ENCODE measurements at places on chromosomes 12 and 14. TPM values are rescaled to one million over a fixed set of nuclear protein-coding genes. Genes with fewer than 3 reads are reported as not detected.

NID2 gene
- total RNA-seq = 0.30 TPM

CCDC92 gene
- 28.8 TPM for total RNA-seq

OR10P1 gene
- total RNA-seq = not detected

TMPRSS12 gene
- not detected for total RNA-seq

TPH2 gene
- not detected for total RNA-seq

CCDC38 gene
- not detected for total RNA-seq

DENR gene
- total RNA-seq = 53.9 TPM

RPGRIP1 gene
- not detected for total RNA-seq

TPPP2 gene
- total RNA-seq = not detected

TMEM117 gene
- 0.77 TPM for total RNA-seq

GNS gene
- 25.3 TPM for total RNA-seq

GLIPR1L2 gene
- 0.30 TPM for total RNA-seq

GARIN6 gene
- total RNA-seq = not detected

VRTN gene
- total RNA-seq = not detected

LRRC10 gene
- not detected for total RNA-seq

FANCM gene
- 16.5 TPM for total RNA-seq

PTCSC3 gene
- total RNA-seq = not detected

JPH4 gene
- total RNA-seq = not detected

PLCZ1 gene
- not detected for total RNA-seq

RNASE2 gene
- total RNA-seq = not detected

RGS6 gene
- 1.4 TPM for total RNA-seq

PLXNC1 gene
- 29.7 TPM for total RNA-seq

PLEK2 gene
- 1.1 TPM for total RNA-seq

RNF212B gene
- not detected for total RNA-seq

GLI1 gene
- total RNA-seq = 0.94 TPM

COCH gene
- 0.33 TPM for total RNA-seq

SLC25A21 gene
- total RNA-seq = not detected

LRRK2 gene
- total RNA-seq = 0.02 TPM

ESR2 gene
- not detected for total RNA-seq

COQ10A gene
- 15.3 TPM for total RNA-seq

PARPBP gene
- 26.6 TPM for total RNA-seq

NTF3 gene
- not detected for total RNA-seq

IGF1 gene
- total RNA-seq = 0.10 TPM

SELPLG gene
- total RNA-seq = 207 TPM

CLEC4A gene
- not detected for total RNA-seq

BICDL1 gene
- total RNA-seq = 51.2 TPM

AGAP2 gene
- total RNA-seq = 73.3 TPM

NFATC4 gene
- total RNA-seq = not detected

TRHDE gene
- not detected for total RNA-seq

PPP1R3E gene
- total RNA-seq = 49.2 TPM

IFNG-AS1 gene
- total RNA-seq = not detected

TMEM132C gene
- not detected for total RNA-seq

HPD gene
- not detected for total RNA-seq

TAS2R7 gene
- not detected for total RNA-seq

BDKRB2 gene
- not detected for total RNA-seq

TSPAN19 gene
- total RNA-seq = not detected

DPPA3 gene
- total RNA-seq = not detected

ATP6V1D gene
- total RNA-seq = 43.6 TPM

MLEC gene
- total RNA-seq = 80.5 TPM

TAS2R42 gene
- total RNA-seq = not detected
